ENCODE measurements at places on chromosomes 7 and 10.

DNA sequence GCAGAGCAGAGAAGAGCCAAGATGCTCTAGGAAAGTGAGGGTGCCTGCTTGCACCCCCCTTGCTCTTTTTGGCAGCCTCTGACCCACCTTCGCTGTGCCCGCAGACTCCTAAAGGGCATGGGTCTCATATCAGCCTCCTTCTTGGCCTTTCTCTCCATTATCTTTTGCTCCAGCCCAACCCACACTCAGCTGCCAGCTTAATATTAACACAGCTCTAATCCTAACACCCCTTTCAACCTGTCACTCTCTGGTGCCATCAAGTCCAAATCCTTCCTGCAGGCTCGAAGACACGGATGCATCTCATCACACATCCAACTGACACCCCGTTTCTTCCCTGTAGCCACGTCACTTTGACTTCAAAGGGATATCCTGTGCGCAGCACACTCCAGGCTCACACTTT lies 171.6 kb upstream of the AUTS2 start:
- no peak for DNase-seq

DNA sequence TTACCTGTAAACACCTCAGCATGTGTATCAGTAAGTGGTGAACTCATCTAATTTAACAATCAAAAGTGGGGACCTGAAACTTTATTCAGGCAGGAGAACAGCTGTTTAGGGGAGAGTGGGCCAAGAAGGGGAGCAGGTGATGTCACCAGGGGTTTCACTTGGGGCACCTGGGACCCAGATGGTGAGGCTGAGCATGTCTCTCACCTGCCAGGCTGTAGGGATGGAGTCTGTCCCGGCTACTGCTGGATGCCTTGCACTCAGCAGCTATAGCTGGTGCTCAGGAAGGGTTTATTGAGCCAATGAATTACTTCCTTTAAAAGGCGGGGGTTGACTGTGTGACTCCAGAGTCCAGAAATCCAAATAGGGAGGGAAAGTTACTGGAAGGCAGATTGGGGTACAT lies 23.0 kb downstream of the CDH23 start:
- DNase-seq = no peak

DNA sequence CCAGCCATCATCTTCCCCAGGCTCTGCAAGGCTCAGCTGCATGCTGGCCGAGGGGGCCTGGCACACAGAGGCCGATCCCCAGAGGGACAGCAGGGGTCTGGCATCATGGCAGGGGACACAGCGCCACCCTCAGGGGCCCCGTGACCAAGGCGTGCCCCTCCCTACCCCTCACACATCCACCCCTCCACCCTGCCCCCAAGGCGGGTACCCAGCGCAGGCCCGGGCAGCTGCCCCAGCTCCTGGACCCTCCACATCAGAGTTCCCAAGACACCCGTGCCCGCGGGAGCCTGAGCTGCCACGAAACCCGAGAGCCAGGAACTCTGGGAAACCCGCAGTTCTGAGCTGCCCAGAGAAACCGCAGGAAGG lies 46.5 kb upstream of the TNRC18 start:
- no peak for DNase-seq

DNA sequence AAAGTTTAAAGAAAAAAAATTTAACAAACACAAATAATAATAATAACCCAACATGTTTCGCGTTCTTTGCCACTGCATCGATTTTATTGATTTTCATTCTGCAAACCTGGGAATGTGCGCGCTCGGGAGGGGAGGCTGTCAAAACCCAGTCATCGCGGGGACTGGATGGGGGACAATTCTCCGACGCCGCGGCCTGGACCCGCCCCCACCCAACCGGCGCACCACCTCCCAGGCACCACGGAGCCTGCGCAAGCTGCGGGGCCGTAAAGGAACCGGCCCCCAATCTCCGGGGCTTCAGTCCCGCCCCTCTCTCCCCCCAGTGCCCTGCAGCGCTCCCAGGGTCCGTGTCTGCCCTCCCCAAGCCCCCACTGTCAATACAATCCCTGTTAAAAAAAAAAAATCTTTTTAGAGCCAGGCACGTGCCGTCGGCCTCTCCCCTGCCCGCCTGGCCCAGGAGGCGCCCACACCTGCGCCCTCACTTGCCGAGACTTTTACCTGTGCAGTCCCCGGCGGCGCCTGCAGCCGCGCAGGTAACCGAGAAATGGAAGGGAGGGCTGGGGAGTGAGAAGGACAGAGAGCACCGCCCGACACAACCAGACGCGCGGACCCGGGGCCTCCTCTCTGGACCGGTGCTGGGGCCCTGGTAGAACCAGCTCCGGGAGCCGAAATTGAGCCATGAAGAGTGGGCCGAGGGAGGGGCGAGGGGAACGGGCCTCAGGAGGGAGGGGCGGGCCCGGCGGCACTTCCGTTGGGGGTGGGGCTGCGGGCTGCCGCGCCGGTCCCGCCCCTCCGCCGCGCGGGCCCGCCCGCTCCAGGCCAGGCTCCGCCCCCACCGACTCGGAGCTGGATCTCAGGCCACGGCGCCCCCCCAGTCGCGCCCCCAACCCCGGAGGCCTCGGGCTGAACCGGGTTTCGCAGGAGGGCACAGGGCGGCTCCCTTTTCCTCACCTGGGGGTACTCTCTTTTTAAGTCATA lies 7.6 kb upstream of the ZNF503 start:
- DNase-seq = no peak

GRCh38 chr7:101934618-101935017 lies 117.2 kb downstream of the CUX1 start:
- no peak for DNase-seq
